Testis (tissue), 5 donors: ENCODE measurements at places on chromosomes 7 and 10.
A peak's percentile ranks its signal among the peaks of the same experiment; 100 is the strongest.

- H3K4me1 ChIP-seq, result no peaks in the 10 kb centered on the region
- H3K27me3 ChIP-seq, result no peaks in the 10 kb centered on the region
- H3K36me3 ChIP-seq, result no peaks in the 10 kb centered on the region
- H3K27ac ChIP-seq, result no peak overlapping the region
Measured at GRCh38 chr7:43166686-43167085, 54.2 kb downstream of the HECW1 start.

GRCh38 chr10:10824591-10825148 is 193.0 kb upstream of the CELF2 start:
- H3K27me3 ChIP-seq, result no peaks in the 10 kb centered on the region
- H3K27ac ChIP-seq, result peak overlapping the region; percentile 37
- H3K4me3 ChIP-seq, result no peak overlapping the region
- peaks cover 7% of the 10 kb centered on the region for H3K4me1 ChIP-seq

DNA sequence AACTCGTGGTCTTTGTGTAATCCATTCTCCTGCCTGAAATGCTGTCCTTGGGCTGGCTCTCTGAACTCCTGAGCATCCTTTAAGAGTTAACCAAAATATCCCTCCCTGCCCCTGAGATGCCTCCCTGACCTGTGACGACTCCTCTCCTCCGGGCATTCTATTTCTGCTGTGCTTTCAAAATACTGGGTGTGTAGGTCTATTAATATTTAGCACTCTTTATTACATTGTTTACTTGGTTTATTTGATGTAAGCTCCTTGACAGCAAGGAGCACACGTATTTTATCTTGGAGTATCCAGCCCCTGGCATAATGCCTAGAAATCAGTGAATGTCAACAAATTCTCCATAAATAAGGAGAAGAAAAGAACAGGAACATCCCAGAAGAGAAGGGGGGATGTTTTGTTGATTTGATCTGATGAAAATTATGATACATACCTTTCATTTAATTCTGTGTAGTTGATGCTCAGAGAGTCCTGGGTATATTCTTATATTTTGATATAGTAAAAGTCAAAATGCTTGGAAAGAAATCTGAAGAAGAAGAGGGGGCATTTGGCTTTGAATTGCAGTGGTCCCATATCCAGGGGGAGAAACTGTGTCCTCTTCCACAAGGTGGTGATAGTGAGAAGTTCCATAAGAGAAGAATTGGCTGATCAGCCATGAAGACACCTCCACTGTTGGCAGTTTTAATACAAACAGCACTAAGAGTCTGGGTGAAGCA is 107.7 kb upstream of the MPP7 start:
- no peaks in the 10 kb centered on the region for H3K4me1 ChIP-seq
- H3K4me3 ChIP-seq, result no peak overlapping the region
- no peaks in the 10 kb centered on the region for H3K27me3 ChIP-seq
- no peaks in the 10 kb centered on the region for H3K36me3 ChIP-seq

DNA sequence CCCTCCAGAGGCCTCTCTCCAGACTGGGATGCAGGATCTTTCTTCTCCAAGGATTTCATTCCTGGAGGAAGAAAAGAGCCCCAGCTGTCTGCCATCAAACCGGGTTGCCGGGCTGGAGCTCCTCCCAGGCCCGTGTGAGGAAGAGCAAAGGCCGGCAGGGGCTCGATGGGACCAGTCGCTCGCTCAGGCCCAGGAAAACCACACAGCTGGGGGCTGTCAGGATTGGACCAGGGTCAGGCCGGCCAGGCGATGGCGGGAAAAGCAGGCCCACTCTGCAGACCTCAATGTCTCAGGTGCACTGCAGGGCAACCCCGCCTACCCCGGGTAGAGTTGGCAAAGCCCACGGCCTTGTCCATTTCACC is 98.1 kb upstream of the DNAAF5 start:
- no peak overlapping the region for H3K4me3 ChIP-seq
- H3K27me3 ChIP-seq, result no peaks in the 10 kb centered on the region
- H3K27ac ChIP-seq, result no peak overlapping the region

GRCh38 chr7:139973101-139974050 is 89.4 kb downstream of the PARP12 start:
- H3K36me3 ChIP-seq, result no peaks in the 10 kb centered on the region
- H3K4me1 ChIP-seq, result no peaks in the 10 kb centered on the region
- DNase-seq, result no peak
- H3K27me3 ChIP-seq, result no peaks in the 10 kb centered on the region
- no peak overlapping the region for H3K4me3 ChIP-seq
- H3K27ac ChIP-seq, result no peak overlapping the region
